ENCODE measurements at places on chromosomes 3 and 15.
A peak's percentile ranks its signal among the peaks of the same experiment; 100 is the strongest.

DNA sequence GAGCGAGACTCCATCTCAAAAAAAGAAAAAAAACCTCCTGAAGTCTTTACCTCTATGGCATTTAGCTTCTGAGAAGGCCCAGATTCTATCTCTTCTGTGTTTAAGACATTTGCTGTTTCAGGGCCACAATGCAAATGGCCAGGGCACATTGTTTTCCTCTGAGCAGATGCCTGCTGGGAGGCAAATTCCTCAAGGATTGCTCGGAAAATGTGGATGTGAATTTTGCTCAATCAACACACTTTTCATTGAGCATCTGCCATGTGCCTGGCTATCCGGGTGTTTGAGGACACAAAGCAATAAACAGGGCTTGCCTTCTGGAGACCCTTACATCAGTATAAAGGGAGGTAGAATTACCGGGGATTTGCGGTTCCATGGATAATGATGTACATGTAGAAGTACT lies 20.0 kb downstream of the TRIM71 start:
- DNase-seq, result no peak

DNA sequence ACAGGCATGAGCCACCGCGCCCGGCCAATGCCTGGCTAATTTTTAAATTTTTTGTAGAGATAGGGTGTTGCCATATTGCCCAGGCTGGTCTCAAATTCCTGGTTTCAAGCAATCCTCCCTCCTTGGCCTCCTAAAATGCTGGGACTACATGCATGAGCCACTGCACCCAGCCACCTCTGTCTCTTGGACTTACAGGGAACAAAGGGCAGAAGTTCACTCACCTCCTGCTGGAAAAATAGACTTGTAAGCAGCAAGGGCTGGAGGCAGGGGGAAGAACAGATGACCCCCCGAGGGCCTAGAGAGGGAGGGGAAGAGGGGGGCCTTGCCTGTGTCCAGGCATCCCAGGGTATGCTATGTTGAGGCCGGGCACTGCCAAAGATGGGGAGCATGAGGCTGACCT lies 22.2 kb downstream of the DUSP7 start:
- DNase-seq, result no peak

DNA sequence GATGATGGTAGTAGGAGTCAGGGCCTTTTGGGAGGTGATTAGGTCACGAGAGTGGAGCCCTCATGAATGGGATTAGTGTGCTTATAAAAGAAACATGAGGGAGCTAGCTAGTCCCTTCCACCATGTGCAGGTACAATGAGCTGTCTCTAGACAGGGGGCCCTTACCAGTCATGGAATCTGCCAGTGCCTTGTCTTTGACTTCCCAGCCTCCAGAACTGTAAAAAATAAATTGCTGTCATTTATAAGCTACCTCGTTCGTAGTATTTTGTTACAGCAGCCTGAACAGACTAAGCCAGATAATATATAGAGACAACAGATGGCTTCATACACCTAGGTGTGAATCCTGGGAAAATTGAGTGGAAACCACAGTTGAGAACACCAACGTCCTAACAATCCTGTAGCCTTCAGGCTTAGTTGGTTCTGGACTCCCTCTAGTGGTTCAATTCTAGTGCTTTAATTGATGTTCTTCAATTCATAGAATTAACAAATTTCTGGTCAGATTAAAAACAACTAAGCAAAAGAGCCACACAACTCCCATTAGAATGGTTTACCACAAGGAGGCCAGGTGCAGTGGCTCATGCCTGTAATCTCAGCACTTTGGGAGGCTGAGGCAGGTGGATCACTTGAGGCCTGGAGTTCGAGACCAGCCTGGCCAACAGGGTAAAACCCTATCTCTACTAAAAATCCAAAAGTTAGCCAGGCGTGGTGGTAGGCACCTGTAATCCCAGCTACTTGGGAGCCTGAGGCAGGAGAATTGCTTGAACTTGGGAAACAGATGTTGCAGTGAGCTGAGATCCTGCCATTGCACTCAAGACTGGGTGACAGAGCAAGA lies 21.3 kb upstream of the GATM start:
- DNase-seq, result peak; percentile 29

GRCh38 chr15:91214675-91215590 lies 114.9 kb downstream of the SV2B start:
- DNase-seq, result no peak

- no peak for DNase-seq
These were observed 29.6 kb upstream of the CP start for GRCh38 chr3:149251186-149251585.

Measured in amygdala (tissue), 56 donors.